Endodermal cell (in vitro differentiated cells): ENCODE measurements at places on chromosomes 3 and 15.

DNA sequence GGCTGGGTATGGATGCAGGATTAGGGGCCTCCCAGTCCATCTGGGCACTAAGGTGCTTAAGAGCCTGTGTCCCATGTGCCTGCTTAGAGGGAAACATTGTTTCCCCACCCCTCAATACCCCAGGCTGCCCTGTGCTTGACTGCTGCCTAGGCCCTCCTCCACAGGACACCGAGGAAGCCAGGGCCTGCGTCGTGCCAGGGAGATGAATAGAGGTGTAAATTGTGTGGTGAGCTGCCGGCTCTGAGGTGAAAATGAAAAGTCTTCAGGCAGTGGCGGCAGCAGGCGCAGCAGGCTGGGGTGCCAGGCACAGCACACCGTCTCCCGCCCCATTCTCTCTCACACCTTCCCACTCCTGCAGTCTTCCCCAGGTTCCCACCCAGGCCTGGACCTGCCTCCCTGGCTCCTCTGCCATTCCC is 13.9 kb upstream of the GRM2 start:
- DNase-seq: no peak

- DNase-seq: no peak
These were observed 12.2 kb downstream of the ROBO2 start for GRCh38 chr3:77052051-77052501.

- DNase-seq: peak; percentile 98
These were observed 14.7 kb downstream of the RHOV start for GRCh38 chr15:40859206-40859851.

DNA sequence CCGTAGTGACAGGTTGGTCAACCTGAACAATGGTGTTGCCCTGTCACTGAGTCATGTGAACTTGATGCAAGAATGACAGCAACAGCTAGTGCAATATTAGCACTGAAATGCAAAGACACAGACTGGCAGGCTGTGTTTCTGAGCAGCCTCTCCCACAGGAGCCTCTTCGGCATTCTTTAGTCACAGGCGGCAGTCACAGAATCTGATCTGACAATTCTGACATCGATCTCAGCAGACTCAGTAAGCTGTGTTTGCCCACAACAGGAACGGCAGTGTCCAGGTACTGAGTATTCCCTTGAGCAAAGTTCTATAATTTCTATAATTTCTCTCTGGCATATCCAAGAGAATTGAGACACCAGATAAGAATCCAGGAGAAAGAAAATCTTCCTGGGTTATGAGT is 776.8 kb downstream of the GRM7 start:
- DNase-seq: no peak

DNA sequence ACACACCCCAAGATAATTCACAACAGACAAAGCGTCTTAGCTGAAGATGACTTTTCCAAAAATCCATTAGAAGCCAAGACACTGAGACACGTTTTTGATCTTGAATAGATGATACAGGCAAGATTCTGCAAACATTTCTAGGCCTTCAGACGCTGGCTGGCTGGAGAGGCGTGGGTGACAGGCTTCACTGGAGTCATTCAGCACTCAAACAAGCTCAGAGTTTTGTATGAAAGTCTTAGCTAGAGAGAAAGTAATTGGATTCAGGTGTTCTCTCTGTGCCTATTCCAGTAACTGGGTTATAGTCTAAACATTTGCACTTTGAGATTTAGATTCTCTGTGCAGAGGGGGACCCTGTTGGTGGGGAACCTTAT is 147.7 kb upstream of the BHLHE40 start:
- DNase-seq: no peak

DNA sequence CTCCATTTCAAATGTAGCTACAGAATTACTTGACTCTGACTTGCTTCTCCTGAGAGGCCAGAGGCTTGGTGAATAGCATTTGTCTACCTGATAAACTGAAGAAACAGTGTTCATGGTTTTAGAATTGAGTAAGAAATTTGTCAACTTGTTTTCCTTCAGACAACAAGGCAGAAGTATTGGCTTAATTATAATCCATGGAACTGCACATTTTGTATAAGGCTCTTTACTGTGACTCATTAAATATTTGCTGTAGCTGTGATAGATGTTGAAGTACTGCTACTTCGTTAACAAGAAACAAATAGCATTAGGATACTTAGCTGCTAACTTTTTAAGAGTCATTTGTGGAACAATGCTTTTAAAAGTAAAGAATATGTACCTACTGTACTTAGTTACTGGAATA is 4.6 kb downstream of the UNC13C start:
- no peak for DNase-seq

DNA sequence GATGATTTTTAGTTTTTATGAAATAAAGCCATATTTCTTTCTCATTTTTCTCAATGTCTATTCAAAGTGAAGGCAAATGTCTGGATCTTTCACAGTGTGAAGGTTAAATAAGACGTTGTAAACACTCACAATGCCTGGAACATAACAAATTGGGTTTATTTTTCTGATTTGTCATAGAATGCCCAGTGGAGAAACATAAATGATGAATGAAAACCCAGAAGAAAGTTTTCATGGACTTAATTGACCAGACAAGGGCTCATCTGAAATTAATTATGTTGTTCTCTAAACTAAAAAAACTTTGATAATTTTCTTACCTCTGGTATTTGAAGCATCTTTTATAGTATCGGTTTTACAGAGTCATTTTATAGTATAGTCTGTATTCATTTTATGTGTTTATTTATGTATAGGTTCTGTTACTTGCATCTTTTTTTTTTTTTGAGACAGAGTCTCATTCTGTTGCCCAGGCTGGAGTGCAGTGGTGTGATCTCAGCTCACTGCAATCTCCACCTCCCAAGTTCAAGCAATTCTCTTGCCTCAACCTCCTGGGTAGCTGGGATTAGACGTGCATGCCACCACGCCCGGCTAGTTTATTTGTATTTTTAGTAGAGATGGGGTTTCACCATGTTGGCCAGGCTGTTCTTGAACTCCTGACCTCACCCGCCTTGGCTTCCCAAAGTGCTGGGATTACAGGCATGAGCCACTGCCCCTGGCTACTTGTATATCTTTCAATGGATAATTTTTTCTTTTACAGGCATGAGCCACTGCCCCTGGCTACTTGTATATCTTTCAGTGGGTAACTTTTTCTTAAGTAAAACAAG is 15.1 kb upstream of the BNIP2 start:
- no peak for DNase-seq

GRCh38 chr15:75815811-75816719 is 27.2 kb upstream of the UBE2Q2 start:
- no peak for DNase-seq

- peak; percentile 94 for DNase-seq
These were observed at the start of gene ACTRT3 for GRCh38 chr3:169769287-169770181. ACTRT3 (minus strand) TSS chr3:169769561; CDS start chr3:169769520, 41 bp downstream.

- DNase-seq: no peak
These were observed 24.7 kb downstream of the GXYLT2 start for GRCh38 chr3:72912532-72912931.

DNA sequence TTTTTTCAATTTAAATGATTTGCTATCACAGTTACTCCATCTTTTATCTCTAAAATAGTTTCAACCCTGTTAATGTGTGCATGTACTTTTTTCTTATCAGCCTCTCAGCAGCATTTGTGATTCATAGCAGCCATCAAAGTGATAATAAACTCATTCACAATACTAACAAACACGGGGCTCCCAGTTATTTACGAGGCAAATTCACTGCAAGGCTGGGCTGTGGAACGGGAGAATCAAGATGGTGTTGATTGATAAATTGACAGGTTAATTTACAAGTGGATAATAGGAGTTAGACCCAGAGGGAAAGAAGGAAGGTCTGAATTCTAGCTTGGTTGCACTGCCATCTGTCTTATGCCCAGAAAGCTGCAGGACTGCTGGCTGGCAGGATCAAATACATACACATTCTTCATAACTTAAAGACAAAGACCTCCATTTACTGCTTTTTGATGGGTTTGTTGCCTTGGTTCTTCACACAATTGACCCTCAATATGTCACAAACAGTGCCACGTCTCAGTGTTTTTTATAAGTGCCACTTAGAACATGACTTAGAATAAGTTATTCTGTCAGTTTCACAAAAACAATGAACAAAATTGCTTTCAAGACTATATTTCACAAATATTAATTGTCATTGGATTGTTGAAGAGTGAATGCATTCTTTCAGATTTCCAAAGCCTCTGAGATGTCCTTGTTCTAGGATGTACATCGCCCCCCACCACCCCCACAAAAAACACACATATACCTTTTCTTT is 562.8 kb downstream of the NR2F2 start:
- peak; percentile 73 for DNase-seq

GRCh38 chr15:70342141-70342540 is 244.4 kb upstream of the TLE3 start:
- DNase-seq: no peak

DNA sequence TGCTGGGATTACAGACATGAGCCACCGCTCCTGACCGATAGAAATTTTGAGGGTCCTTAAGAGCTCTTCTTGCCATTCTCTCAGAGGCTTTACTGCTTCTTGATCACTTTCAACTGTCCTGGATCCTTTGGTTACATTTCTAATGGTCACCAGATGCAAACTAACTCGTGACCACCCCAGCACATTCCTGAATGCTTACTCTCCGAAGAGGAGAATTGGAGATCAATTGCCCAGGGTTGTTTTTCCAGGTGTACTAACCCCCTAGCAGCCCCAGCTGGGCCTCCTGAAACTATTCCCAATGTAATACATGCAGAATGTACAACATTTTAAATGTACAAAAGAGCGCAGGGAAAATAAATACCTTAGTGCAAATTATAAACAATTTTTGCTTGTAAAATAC is 65.1 kb upstream of the TBL1XR1 start:
- DNase-seq: peak; percentile 56

- DNase-seq: no peak
These were observed 61.8 kb upstream of the ZNF148 start for GRCh38 chr3:125436921-125437320.

GRCh38 chr3:13537909-13538296 is 11.0 kb upstream of the FBLN2 start:
- DNase-seq: no peak

DNA sequence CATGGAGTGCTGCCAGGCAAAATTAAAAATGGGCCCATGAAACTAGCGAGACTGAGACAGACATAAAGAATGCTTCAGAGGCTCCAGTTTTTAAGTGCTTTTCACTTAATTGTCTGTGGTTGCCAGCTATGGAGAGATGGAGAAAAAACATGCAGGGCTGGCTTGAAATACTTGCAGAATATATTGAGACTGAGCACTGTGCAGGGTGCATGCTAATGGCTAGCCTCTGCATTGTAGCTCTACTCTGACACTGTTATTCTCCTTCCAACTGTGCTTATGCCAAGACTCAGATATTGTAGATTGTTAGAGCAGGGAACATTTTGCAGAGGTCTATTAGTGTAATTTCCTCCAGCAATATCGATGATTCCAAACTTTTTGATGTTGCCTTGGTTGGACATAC is 735.0 kb downstream of the PDCD6IP start:
- no peak for DNase-seq

DNA sequence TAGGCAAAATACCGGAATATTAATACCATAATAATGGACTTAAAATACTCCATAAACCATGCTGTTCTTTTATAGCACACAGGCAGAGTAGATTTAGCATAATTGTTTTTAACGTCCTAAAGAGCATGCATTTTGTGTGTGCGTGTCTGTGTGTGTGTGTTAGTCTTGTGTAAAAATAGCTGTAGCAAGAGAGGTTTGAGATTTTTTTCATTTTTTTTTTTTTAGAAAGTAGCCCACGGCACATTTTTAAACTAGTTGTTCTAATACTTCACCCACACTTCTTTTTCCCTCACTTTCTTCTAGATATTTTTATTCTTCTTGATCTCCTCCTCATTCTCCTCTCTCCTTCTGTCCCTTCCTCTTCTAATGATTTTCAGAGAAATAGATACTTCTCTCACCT is 7.5 kb upstream of the ST3GAL6 start:
- DNase-seq: no peak

- DNase-seq: peak; percentile 91
These were observed 1.6 kb downstream of the TSC22D2 start for GRCh38 chr3:150409512-150410310.

GRCh38 chr15:80780416-80781221 is 1.4 kb downstream of the CEMIP start:
- peak; percentile 95 for DNase-seq

GRCh38 chr3:119665954-119666559 is 5.7 kb upstream of the POPDC2 start:
- no peak for DNase-seq

DNA sequence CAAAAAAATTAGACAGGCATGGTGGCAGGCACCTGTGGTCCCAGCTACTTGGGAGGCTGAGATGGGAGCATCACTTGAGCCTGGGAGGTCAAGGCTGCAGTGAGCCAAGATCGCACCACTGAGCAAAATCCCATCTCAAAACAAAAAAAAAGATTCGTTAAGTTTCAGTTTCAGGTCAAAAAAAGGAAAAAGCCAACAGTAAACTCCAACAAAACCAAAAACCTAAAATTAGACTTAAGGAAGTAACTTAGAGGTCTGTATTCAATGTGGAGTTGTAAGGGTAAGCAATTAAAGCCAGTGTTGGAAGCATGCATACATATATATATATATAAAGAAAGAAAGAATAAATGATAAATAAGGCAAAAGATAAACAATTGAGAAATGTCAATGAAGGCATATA is 11.8 kb downstream of the KPNA1 start:
- no peak for DNase-seq

GRCh38 chr15:79004336-79004735 is 59.5 kb upstream of the CTSH start:
- peak; percentile 75 for DNase-seq

DNA sequence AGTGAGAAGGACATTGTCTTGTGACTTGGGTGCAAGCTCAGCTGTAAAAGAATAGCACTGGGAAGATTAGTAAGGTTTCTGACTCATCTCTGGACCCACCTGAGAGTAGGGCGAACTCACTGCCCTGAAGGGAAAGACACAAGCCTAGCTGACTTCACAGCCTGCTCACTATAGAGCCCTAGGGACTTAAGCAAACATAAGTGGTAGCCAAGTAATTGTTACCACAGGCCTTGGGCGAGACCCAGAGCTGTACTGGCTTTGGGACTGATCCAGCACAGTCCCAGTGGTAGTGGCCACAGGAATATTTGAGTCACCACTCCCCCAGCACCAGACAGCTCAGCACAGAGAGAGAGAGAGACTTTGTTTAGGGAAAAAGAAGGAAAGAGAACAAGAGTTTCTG is 429.9 kb downstream of the TBL1XR1 start:
- DNase-seq: no peak

GRCh38 chr15:57732526-57733331 is 26.2 kb downstream of the POLR2M start:
- DNase-seq: peak; percentile 87

DNA sequence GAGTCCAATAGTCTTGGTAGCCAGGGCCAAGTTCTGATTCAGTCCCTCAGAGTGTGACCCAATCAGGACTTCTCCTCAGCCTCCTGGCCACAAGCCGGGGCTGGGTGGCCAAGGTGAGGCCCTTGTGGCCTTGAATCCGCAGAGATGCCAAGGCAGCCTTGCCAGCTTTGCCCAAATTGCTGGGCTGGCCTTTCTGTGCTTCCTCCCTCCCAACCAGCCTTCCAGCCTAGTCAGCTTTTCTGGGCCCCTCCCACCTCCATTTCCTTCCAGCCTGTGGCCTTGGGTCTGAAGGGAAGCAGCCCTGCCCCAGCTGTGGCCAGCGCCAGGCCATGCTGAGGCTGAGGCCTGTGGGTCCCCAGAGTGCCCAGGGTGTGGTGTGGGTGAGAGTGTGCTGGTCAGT is 34.3 kb upstream of the ANKDD1A start:
- DNase-seq: no peak
